ENCODE measurements at places on chromosomes 7 and 10.
A peak's percentile ranks its signal among the peaks of the same experiment; 100 is the strongest.

- DNase-seq, result peak; percentile 10
Observed at GRCh38 chr7:7183061-7183837, 905 bp downstream of the C1GALT1 start.

- DNase-seq, result no peak
Observed at GRCh38 chr10:103431902-103432301, 20.3 kb downstream of the CALHM2 start.

GRCh38 chr10:62684911-62685310 is 119.6 kb upstream of the ADO start:
- no peak for DNase-seq

DNA sequence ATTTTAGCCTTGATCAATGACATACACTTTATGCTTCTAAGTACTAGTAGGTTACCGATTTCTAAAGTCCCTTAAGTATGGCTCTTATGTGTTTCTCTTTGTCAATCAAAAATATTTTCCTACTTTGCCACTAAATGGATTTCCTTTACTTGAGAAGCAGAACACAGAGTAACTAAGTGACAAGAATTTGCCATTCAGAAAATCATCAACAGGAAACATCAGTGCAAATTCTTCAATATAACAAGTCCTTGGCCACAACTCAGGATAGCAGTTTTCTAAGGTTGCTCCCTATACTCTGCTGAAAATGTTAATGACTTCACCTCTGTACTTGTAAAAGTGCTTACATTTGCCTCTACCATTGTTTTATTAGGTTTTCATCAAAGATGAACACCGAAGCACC is 239.6 kb upstream of the SLC26A5 start:
- no peak for DNase-seq

DNA sequence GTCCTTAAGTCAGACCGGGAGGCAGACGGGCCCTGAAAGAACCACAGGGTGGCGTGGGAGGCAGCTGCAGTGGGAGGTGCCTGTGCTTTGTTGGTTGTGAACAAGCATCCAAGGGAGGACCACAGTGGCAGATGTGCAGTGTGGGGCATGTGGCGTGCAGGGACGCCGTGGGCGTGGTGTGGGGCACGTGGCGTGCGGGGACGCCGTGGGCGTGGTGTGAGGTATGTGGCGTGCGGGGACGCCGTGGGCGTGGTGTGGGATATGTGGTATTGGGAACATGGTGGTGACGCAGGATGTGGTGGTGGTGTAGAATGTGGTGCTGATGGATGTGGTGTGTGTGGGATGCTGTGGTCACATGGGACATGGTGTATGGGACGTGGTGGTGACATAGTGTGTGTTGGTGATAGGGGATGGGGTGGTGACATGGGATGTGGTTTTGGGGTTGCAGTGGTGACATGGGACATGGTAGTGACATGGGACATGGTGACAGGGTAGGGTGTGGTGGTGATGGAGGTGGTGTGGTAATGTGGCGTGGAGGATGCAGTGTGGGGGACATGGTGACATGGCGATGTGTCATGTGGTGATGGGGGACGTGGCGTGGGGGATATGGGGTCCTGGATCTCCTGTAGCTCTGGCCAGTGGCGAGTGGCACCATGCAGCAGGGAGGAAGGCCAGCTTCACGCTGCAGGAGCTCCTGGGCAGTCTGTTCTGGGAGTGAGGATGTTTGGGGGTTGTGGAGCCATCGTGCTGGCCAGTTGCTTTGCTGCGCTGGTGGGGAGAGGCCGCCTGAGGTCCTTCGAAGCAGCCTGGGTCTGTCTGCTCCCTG is 78.8 kb downstream of the INPP5A start:
- peak; percentile 2 for DNase-seq

GRCh38 chr7:115546790-115547189 is 483.8 kb downstream of the TFEC start:
- DNase-seq, result no peak

GRCh38 chr7:77651575-77652162 is 44.6 kb upstream of the RSBN1L start:
- DNase-seq, result no peak

- DNase-seq, result no peak
Observed at GRCh38 chr7:46489106-46489505, 568.0 kb upstream of the IGFBP3 start.

DNA sequence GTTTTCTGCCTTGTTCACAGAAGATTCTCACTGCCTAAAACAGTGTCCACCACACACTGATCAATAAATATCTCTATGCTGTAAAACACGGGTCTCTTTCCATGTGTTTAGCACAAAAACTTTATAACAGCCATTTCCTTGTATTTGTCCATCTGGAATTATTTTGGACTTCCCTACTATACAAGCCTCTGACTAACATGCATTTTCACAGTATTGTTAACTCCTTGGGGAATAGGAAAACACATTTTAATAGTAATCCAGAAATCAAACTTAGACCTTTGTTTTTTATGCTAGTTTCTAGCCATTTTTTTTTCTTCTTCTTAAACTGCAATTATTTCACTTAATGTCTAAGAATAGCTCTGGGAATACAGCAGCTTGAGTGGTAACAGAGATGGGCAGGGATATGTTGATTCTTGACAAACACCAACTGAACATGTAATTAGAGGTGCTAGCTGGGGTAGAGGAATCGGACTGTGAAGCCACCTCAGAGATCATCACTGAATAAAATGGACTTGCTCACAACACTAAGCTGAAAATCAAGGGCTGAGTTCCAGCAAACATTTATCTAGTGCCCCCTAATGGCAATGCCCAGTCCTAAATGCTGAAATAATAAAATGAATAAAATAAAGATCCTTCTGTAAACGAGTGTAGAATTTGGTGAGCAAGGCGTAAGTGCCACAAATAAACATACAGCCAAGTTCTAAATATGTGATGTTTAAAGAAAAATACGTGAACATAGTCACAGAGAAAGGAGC is 593.1 kb downstream of the SORCS1 start:
- DNase-seq, result no peak

DNA sequence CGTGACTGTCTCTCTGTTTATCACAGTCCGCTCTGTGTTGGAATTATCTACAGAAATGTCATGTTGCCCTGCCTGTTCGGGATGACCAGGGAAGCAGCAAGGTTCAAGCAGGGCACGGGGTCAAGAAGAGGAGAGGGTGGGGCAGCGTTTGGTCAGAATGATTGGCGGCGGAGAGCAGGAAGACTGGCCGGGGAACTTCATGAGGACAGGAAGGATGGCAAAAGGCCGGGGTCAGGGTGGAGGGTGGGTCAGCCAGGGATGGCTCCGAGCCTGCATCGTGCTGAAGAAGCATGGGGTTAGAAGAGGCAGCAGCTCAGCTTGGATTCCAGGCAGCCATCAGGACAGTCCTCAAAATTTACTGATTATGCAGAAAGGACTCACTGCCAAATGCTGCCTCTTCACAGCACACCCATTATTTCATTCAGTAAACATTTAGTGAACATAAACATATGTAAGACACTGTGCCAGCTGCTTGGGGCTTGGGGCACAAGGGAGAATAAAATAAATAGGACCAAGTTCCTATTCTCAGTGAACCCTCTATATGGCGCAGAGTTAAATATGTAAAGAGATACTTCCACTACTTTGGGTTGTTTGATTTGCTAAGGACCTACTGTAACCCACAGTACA is 42.8 kb downstream of the WNT2 start:
- no peak for DNase-seq

DNA sequence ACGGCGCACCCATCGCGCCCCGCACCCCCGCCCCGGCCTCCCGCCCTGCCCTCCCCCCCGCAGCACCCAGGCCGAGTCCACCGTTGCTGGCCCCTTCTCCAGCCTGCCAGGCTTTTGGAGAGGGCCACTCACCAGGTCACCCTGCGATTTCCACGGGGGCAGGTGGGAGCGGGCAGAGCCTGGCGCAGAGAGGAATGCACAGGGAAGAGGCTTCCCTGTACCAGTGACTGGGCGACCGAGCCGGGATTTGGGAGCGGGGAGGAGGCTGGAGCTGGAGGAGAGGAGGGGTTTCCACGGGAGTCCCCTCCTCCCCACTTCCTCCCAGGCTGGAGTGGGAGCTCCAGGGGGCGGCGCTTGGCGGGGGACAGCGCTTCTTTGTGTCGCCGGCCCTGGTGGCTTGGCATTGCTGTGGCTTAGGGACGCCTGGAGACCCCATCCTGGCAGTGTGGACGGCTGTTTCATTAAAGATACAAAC is 19.3 kb downstream of the TCAF1 start:
- DNase-seq, result no peak

DNA sequence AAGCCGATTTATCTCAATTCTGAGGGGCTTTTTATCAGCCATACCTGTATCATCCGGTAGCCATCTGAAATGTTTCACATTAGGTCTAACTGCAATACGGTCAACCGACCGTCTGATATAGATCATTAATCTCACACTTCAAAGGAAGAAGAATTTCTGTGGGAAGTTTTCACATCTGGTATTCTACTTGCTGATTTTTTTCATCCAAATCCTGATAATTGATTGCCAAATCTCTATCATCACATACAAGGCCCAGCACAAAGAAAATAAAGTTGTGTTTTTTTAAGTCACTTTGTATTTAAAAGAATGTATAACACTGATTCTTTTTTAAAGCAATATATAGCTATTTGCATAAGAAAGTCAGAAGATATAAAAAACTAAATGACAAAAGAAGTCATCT is 132.3 kb downstream of the DKK1 start:
- no peak for DNase-seq

GRCh38 chr7:142872106-142872675 is 13.4 kb downstream of the TRPV6 start:
- no peak for DNase-seq

All from stimulated activated CD8-positive, alpha-beta memory T cell treated with anti-CD3 and anti-CD28 coated beads, Interleukin-4, amount 100 ng/mL, for 1 hour (primary cell).